ENCODE measurements at places on chromosomes 5 and 9.

GRCh38 chr5:67908126-67908765, 307.3 kb upstream of the PIK3R1 start:
- no peak for DNase-seq

- no peak for DNase-seq
Measured at GRCh38 chr9:136815422-136815782, 7.7 kb downstream of the RABL6 start.

DNA sequence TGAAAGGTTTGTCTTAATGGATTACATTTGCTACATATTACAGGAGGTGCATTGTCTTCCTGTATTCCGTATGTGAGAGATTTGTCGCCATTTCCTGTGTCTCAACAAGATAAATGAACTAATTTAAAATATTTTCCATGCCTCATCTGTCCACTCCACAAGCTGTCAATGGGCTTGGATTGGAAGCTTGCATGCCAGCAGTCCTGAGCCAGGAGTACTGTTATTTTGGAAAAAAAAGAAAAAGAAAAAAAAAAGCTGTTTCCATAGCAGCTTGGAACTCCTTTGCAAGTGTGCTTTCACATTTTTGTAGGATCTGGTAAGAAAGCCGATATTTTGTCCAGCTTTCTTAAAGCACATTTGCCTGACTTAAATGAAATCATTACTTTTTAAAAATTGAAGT, 330.8 kb downstream of the KDM4C start:
- no peak for DNase-seq

DNA sequence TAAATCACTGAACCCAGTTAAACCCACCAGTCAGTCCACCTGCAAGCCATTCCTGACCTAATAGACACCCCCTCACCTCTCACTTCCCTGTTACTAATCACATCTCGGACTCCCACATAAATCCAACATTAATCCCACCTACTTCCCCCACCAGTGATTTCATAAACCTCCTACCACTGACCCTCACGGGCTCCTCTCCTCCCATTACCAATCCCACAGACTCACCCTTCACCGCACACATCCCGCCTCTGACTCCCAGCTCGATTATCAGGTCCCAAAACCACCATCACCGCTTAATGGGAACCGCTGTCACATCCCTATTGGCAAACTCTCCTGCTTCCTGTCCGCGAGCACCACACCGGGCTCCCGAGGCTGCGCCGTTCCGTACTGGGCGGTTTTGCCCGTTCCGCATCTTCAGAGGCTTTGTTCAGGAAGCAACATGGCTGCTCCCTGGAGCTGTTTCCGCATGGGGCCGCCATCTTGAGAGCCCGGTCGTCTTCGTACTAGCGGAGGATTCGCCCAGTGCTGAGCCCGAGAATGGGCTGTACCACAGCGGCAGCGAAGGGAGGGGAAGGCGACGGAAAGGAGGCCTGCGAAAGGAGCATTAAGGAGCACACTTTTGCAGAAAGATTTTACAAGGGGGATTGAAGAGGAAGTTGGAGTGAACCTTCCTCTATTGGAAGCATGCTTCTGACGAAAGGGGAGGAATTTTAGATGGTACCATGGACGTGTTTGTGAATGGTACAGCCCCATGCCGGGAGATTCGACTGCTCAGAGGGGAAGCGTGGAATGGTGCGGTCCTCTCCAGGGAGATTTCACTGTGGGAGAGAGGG, at the start of gene ZNF300:
ZNF300 (minus strand) TSS at position 502 of the 833 bp plus-strand sequence. CDS start 1,825 bp downstream, outside the sequence.
- peak; percentile 97 for DNase-seq

- no peak for DNase-seq
Measured at GRCh38 chr5:124738681-124739633, 7.5 kb downstream of the ZNF608 start.
